ENCODE measurements at places on chromosomes 16 and 17.

GRCh38 chr16:48895142-48895541, 285.2 kb upstream of the N4BP1 start:
- DNase-seq, result no peak

- no peak for DNase-seq
Observed at GRCh38 chr17:81641825-81642489, 5.0 kb downstream of the TSPAN10 start.

DNA sequence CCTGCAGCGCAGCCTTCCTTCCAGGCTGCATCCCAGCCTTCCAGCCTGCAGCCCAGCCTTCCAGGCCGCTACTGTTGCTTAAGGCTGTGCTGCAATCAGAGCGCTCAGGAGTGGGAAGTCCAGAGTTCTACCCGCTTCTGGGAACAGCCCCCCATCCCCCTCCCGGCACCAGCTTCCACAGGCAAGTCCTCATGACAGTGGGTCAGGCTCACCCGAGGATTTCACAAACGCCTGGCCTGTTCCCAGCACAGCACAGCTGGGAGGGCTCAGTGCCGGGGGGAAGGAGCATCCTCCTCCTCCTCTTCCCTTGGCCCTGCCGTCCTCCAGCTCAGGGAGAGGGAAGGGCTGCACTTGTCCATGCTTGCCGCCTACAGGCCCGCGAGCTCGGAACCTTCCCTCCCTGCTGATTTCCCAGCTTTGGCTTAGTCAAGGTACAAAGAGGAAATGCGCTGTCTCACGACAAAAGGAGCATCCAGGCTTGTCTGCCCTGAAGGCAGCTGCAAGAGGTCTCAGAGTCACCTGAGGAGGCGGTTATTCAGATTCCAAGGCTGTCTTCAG, 8.3 kb downstream of the SOCS3 start:
- peak; percentile 53 for DNase-seq

DNA sequence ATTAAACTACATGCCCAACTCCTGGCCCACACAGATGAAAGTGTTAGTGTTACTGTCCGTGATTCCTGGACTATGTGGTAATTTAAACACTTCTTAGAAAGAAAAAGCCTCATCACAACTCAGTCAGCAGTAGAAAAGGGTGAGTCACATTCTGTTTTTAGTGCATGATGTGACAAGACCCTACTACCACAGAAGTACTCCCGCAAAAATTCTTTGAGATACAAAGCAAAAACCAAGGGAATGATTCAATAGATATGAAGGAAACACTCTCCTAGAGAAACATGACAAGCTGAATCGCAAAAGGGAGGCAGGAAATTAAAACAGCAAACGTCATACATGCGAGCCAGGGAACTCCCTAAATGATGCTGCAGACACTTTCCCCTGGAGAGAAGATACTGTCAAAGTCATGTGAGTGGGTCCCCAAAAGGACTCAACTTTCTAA, 14.4 kb downstream of the SNN start:
- DNase-seq, result no peak

DNA sequence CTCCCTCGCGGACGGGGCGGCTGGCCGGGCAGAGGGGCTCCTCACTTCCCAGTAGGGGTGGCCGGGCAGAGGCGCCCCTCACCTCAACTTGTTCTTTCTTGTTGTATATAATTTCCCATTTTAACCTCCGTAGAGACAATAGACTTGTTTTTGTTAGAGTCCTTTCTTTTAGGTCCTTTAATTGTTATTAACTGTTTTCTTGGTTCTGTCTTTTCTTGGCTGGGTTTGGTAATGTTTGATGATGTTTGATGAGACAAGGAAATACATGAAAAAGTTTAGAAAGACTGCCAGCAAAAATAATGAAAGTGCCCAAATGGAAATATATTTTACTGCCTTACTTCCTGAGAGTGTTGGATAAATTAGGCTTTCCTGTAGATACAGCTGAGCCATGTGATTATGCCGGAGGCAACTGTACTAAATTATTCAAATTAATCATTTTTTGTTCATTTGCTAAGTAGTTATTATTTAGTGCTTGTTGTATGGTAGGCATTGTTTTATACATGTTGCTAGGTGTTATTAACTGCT, 30.9 kb downstream of the PRPSAP2 start:
- no peak for DNase-seq

- DNase-seq, result peak; percentile 34
Observed at GRCh38 chr16:30053376-30054015, 12.1 kb upstream of the ALDOA start.

- DNase-seq, result no peak
Observed at GRCh38 chr17:60043846-60044245, 34.9 kb downstream of the HEATR6 start.

DNA sequence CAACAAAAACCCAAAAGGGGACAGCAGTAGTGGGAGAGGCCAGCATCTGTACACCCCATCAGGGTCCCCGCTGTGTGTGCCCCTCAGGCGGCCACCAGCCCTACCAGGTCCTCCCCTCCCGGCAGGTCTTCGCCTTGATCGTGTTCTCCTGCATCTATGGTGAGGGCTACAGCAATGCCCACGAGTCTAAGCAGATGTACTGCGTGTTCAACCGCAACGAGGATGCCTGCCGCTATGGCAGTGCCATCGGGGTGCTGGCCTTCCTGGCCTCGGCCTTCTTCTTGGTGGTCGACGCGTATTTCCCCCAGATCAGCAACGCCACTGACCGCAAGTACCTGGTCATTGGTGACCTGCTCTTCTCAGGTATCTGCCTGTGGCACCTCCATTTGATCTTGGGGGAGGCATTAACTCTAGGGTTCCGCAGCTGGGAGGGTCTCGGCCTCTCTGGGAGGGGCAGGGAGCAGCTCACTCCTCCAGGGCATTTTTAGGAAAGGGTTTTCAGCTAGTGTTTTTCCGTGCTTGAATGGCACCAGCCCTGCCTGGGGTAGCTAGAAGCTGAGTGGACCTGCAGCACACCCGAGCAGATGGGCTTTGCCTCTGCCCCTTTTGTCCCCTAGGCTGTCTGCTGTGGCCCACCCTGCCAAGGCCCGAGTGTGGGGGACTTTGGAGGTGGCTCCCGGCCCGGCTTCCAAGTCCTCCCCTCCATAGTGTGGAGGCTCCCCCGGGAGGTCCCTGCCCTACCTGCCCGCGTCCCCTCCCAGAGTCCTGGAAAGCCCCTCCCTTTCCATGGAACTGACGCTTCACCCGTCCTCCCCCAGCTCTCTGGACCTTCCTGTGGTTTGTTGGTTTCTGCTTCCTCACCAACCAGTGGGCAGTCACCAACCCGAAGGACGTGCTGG, 2.6 kb downstream of the SYNGR2 start:
- DNase-seq, result no peak

DNA sequence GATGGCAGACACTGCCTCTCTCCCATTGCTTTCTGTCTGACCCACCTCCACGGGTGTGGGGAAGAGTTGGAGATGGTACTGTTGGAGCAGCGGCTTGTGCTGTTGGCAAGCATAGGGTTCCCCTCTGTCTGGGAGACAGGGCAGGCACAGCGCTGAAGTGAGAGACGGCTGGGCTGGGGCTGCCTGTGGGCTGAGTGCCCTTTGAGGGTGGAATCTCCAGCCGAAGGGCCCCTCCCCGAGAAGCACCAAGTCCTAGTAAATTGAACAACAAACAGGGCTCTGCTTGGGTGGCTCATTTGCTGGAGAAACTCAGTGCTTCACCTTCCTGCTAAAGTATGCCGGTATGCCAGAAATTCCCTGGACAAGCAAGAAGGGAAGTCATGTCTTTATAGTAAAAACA, 79.7 kb downstream of the KSR1 start:
- no peak for DNase-seq

GRCh38 chr16:17557480-17557879, 86.7 kb upstream of the XYLT1 start:
- no peak for DNase-seq

- no peak for DNase-seq
Observed at GRCh38 chr17:13864521-13864920, 204.8 kb upstream of the COX10 start.

DNA sequence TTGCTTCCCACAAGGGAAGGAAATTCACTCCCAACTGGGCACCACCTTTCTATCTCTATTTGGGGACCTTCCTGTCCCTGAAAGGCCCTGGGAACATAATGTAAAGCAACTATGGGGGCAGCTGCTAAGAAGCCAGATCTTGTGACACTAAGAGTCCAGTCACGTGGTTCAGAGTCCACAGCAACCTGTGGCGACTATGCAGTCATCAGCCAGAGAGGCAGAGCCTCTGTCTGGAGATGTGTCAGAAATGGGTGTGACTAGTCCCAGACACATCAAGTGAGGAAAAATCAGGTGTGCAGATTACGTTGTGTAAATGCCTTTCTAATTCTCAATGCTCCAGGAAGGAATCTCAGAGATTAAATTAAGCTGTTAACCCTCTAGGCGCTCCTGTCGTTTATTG, 26.6 kb upstream of the SKAP1 start:
- DNase-seq, result peak; percentile 34

- peak; percentile 75 for DNase-seq
Observed at GRCh38 chr17:41695954-41696757, 7.5 kb downstream of the EIF1 start.

- no peak for DNase-seq
Observed at GRCh38 chr17:2724784-2725164, 13.2 kb upstream of the CLUH start.

DNA sequence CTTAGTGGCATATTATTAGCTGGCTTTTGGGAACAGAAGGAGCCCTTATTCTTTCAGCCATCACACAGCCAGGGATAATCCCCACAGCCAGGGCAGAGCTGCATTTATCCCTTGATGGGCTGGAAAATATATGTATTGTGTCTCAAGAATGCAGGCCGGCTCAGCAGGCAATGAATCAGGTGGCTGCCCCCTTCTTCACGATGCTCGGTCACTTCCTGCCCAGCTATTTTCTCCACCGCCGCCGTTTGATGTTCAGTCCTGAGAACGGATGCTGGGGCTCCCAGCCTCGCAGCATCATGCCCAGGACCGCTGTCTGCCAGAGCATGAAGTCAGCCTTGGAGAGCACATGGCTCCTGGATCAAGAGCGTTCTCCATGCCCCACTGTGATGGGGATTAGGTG, 4.3 kb upstream of the MYH3 start:
- no peak for DNase-seq

DNA sequence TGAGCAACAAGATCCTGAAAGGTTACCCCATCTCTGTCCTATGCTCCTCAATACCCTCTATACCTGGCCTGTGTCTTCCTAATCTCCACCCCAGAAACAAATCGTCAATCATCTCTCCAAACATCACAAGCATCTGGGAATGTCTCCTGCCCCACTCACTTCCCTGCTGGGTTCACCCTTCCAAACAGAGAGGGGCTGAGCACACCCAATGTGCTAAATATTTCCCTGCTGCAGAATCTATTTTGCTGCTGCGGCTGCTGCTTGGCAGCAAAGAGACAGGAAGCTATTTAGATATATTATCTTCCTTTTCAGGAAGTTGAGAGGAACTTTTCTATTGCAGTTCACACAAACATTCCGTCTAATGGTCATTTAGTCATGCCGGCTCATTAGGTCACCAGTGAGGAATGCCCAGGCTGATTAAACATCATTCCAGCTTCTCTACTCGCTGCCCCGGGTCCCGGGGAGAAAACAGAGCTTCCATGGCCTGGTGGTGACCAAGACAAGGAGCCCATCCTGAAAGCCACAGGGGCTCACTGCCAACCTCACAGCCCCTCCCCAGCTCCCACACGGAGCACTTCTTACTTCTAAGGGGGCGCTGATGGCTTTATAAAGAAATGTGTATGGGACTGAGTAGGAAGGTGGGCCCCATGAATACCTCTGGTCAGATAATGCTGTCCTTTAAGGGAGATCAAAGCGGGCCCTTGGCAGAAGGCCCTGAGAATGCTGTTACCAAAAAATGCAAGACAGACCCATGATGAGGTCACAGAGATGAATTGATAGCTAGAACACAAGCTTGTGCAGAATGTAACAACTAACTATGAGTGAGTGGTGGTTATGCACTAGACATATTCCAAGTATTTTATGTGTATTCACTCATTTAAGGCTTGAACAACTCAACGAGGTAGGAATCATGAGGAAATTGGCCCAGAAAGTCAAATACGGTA, 218.3 kb downstream of the SOX9 start:
- no peak for DNase-seq

GRCh38 chr16:83939266-83939855, 13.7 kb upstream of the OSGIN1 start:
- DNase-seq, result no peak

DNA sequence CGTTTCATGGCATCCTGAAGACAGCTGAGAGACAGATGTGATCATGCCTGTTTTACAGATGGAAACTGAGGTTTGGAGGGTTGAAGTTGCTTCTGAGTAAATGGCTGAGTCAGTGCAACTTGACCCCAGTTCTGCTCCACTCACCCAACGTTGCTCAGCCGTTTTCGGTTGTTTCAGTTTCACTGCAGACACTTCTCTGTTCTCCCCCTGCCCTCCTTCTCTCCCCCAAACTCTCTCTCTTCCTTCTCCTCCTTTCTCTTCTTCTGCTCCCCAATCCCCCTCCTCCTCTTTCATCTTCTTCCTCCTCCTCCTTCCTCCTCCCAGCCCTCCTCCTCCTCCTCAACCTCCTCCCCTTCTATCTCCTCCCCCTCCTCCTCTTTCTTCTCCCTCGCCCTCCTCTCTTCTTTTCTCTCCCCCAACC, 9.4 kb upstream of the CEP20 start:
- no peak for DNase-seq

DNA sequence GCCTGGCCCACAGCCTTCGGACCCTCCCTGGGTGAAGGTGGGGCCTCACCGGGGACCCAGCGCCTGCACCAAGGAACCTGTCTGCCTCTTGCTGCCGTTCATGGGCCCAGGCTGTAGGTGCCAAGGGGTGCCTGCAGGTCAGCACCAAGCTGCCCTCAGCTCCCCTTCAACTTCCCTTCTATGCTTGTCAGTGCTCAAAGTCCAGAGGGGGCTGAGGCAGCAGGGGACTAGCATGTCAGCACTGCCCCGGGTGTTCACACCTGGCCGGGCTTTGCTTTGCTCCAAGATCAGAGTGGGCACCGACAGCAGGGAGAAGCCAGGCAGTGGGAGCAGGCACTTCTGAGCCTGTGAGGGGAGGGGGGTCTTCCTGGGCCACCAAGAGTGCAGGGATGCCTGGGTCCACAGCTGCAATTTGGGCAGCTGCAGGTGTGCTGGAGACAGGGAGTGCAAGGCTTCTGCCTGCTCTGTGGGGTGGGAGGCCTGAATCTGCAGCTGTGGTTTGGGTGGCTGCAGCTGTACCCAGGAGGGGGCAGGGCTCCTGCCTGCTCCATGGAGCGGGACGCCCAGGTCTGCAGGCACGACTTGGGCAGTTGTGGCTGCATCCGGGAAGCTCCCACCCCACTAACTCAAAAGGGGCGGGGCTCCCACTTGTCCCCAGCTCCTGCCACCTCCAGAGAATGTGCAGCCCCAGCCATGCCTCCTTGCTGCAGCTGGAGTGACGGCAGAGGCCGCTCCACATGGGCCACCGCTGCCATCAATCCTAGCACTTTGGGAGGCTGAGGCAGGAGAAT, 27.6 kb upstream of the PRM1 start:
- peak; percentile 48 for DNase-seq

- DNase-seq, result no peak
Observed at GRCh38 chr17:7328840-7329373, at the start of gene NEURL4. Gene NEURL4 (minus strand): TSS chr17:7329335. CDS start chr17:7329312, 23 bp downstream.

GRCh38 chr16:89268585-89268984, 51.1 kb downstream of the ZNF778 start:
- DNase-seq, result no peak

DNA sequence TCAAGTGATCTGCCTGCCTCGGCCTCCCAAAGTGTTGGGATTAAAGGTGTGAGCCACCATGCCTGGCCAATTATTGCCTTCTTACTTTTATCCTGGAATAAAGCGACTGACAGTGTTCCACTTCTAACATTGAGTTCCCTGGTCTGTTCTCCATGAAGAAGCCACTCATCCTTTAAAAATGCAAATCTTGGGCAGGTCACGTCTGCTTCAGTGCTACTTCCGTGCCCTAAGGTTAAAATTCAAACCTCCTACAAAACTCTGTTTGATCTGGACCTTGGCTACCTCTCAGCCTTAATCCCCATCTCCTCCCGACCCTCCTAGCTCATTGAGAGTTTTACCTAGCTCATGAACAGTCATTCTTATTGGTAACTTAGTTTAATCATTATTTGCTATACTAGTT, 9.6 kb upstream of the SHISA9 start:
- no peak for DNase-seq
